Upper lobe of left lung (tissue), 6 donors: ENCODE measurements at places on chromosomes 1 and 21. TPM values are rescaled to one million over a fixed set of nuclear protein-coding genes. Genes with fewer than 3 reads are reported as not detected.

Gene TNFRSF1B
- 70.0 TPM for total RNA-seq

Gene TGFB2
- 8.2 TPM for total RNA-seq

Gene VANGL2
- total RNA-seq, result 4.8 TPM

Gene RGS4
- 2.2 TPM for total RNA-seq

Gene FAM3B
- 2.9 TPM for total RNA-seq

Gene ZNF648
- total RNA-seq, result 0.33 TPM

Gene AKT3
- total RNA-seq, result 51.2 TPM

DNA sequence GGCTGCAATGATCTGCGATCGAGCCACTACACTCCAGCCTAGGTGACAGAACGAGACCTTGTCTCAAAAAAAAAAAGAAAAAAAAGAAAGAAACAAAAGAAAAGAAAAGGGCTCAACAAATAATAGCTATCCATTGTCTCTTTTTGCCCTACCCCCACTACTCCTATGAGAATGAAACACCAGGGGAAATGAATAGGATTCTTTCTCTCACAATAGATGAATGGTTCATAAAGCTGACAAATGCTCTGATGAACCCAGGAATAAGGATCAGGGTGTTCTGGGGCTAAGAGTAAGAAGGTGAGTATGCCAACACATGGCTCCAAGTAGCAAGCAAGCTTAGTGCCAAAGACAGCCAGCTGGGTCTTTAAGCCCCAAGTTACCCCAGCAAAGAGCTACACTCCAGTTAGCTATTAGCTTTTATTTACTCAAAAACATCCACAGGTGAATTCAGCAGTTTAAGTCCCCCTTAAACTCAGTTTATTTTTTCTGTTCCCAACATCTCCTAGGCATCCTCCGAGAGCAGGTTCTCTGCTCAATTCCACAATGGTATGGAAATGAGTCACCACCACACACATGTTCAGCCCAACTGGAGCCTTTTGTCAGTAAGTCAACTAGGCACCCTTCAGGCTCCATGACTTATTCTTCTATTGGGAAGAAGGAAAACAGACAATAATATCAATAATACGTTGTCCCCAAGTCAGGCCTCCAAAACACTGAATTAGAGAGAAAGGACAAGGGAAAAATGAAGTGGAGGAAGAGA, 4.2 kb downstream of the ADORA3 start:
- no peak overlapping the region for H3K27ac ChIP-seq
- no peak for DNase-seq
- no peaks in the 10 kb centered on the region for H3K36me3 ChIP-seq
- H3K4me3 ChIP-seq, result no peak overlapping the region
- peaks cover 12% of the 10 kb centered on the region for H3K4me1 ChIP-seq

- peaks cover 11% of the 10 kb centered on the region for H3K4me1 ChIP-seq
- no peak overlapping the region for H3K27ac ChIP-seq
- no peak overlapping the region for H3K4me3 ChIP-seq
- H3K27me3 ChIP-seq, result no peaks in the 10 kb centered on the region
- H3K36me3 ChIP-seq, result no peaks in the 10 kb centered on the region
Observed at GRCh38 chr1:18972991-18973390, 16.5 kb upstream of the IFFO2 start.

- H3K4me3 ChIP-seq, result no peak overlapping the region
- no peak for DNase-seq
- H3K36me3 ChIP-seq, result no peaks in the 10 kb centered on the region
Observed at GRCh38 chr21:41497788-41498187, 10.2 kb downstream of the TMPRSS2 start.

DNA sequence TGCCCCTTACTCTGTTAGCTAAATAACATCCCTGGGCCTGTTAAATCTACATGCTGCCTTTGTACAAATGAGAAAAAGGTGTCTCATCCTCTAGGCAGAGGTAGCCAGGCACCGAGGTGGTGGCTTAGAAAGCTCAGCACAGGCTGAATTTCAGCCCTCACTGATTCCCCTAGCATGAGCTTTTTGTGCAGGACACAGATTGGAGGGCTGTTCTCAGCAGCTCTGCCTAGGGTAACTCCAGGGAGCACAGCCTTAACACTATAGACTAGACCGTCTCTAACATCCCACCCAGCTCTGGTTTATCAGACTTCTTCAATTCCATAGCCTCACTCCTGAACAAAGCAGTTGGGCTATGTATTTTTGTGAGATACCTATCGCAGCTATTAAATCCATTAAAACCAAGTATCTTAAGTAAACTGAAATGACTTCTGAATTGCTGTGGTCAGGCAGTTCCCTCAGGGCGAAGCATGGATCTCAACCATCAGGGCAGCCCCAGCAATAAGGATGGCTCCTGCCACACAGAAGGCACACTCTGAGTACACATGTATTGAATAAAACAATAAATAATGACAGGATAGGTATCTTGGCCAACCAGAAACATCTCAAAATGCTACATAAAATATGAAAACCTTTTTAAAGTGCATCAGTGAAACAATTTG, 14.8 kb downstream of the S100A6 start:
- no peak for DNase-seq
- no peak overlapping the region for H3K27ac ChIP-seq
- peaks cover 12% of the 10 kb centered on the region for H3K4me1 ChIP-seq
- H3K27me3 ChIP-seq, result no peaks in the 10 kb centered on the region
- H3K4me3 ChIP-seq, result no peak overlapping the region

DNA sequence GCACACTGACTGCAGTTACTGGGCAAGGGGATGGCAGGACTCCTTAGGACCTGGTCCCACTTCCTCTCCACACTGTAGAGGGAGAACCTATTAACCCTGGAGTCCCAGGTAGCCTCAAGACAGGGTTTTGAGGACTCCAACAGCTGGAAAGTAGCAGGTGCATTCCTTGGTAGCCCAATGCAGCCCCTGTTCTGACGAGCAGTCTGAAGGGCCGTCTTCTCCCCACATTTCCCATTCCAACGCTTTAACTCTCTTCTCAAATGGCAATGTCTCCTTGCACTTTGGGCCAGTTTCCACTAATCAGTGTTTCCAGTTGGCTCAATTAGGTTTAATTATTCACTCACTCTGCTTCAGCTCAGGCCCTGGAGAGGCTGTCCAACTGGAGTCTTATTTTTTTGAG, 8.8 kb upstream of the INPP5B start:
- no peak overlapping the region for H3K4me3 ChIP-seq
- H3K4me1 ChIP-seq, result no peaks in the 10 kb centered on the region
- peaks cover 44% of the 10 kb centered on the region for H3K36me3 ChIP-seq
- H3K27me3 ChIP-seq, result no peaks in the 10 kb centered on the region
- no peak overlapping the region for H3K27ac ChIP-seq
- DNase-seq, result no peak

- H3K4me3 ChIP-seq, result no peak overlapping the region
- no peaks in the 10 kb centered on the region for H3K36me3 ChIP-seq
- peaks cover 44% of the 10 kb centered on the region for H3K4me1 ChIP-seq
- no peak for DNase-seq
- H3K27ac ChIP-seq, result no peak overlapping the region
- no peaks in the 10 kb centered on the region for H3K27me3 ChIP-seq
Observed at GRCh38 chr1:113808450-113809195, 3.7 kb downstream of the RSBN1 start.

- H3K36me3 ChIP-seq, result no peaks in the 10 kb centered on the region
- H3K27me3 ChIP-seq, result no peaks in the 10 kb centered on the region
- peaks cover 9% of the 10 kb centered on the region for H3K4me1 ChIP-seq
- H3K27ac ChIP-seq, result no peak overlapping the region
- DNase-seq, result no peak
Observed at GRCh38 chr1:59072583-59072947, 224.3 kb upstream of the FGGY start.

- no peak for DNase-seq
- H3K27me3 ChIP-seq, result no peaks in the 10 kb centered on the region
- H3K4me3 ChIP-seq, result no peak overlapping the region
- peaks cover 84% of the 10 kb centered on the region for H3K4me1 ChIP-seq
Observed at GRCh38 chr1:45679123-45679522, 7.2 kb downstream of the GPBP1L1 start.

DNA sequence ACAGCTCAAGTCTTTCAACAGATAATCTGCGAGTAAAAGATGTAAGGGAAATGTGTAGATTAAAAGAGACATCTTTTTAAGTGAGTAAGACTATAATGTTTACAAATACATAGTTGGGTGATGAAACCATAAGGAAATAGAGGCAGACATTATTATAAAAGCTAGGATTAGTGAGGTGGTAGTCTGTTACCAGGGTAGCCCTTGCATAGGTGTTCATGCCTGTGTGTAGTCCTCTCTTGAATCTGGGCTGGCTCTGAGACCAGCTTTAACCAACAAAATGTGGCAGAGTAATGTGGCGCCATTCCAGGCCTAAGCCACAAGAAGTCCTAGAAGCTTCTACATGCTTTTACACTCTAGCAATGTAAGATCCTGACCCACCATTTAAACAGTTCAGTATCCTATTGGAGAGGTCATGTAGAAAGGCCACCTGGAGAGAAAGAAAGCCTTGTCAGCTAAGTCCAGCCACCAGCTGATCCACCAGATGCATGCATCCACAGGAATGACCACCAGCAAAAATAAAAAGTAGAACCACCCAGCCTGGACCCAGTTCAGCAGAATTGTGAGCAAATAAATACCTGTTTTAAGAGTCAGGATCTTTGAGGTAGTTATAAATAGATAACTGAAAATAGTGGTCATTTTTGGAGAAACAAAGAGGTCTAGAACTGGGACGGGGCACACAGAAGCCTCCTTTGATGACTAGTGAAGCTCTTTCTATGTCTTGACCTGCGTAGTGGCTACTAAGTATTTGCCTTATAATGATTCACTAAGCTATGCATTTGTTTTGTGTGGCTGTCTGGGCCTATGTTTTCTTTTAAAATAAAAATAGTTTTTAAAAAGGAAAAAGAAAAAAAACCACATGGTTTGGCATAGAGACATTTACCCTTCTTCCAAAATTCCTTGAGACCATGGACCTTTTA, 8.1 kb downstream of the NIBAN1 start:
- no peak for DNase-seq
- H3K27me3 ChIP-seq, result no peaks in the 10 kb centered on the region
- no peak overlapping the region for H3K4me3 ChIP-seq
- H3K27ac ChIP-seq, result no peak overlapping the region
- no peaks in the 10 kb centered on the region for H3K36me3 ChIP-seq

DNA sequence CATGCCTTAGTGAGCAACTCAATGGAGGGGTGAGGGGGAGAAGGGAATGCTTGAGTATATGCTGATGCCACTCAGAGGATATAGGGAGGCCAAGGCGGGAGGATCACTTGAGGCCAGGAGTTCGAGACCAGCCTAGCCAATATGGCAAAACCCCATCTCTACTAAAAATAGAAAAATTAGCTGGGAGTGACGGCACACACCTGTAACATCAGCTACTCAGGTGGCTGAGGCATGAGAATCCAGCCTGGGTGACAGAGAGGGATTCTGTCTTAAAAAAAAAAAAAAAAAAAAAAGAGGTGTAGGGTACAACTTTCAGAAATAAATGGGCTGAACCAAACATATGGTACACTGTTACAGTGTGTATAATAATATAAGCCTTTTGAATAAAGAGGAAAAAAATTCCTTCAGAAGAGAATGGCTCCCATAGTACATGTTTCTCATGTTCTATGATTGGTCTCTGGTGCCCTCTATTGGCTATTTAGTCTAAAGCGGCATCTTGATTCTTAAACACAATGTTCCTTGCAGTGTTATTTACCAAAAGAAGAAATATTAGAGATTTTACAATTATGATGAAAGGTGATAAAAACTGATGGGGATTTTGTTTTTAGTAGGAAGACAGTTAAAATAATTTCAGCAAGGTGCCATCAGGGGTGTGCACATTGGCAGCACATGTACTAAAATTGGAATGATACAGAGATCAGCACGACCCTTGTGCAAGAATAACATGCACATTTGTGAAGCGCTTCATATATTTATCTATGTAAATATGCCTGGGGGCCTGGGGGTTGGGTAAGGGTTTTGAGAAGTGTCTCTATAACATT, 109.8 kb downstream of the PATJ start:
- no peaks in the 10 kb centered on the region for H3K4me1 ChIP-seq
- H3K27me3 ChIP-seq, result no peaks in the 10 kb centered on the region
- H3K36me3 ChIP-seq, result no peaks in the 10 kb centered on the region
- no peak overlapping the region for H3K27ac ChIP-seq
- no peak overlapping the region for H3K4me3 ChIP-seq
- no peak for DNase-seq

GRCh38 chr1:14106126-14106525, 406.1 kb downstream of the PRDM2 start:
- H3K4me3 ChIP-seq, result no peak overlapping the region
- no peaks in the 10 kb centered on the region for H3K27me3 ChIP-seq
- DNase-seq, result no peak
- H3K36me3 ChIP-seq, result no peaks in the 10 kb centered on the region
